ENCODE measurements at places on chromosomes 7 and 10.

- no peak for DNase-seq
These were observed 275.3 kb upstream of the MKLN1 start for GRCh38 chr7:131052285-131052904.

DNA sequence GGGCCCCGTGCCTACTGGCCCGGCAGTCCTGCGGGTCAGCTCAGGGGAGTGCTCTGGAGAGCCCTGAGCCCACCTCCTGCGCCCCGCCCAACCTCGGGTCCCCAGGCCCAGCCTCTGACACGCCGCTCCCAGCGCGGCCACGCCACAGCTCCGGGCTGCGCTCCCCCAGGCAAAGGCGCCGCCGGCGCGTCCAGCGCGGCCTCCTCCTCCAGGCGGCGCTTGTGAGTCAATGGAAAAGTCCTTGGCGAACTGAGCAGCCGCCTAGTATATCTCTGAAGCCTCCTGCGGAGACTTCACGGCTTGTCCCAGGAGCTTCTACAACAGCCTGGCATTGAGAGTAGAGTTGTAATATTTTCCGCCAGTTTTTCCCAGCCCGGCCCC is 29.5 kb upstream of the BMS1 start:
- DNase-seq, result peak; percentile 52

- DNase-seq, result peak; percentile 76
These were observed at the start of gene UBE2D4 for GRCh38 chr7:43925984-43926797. Gene UBE2D4 (plus strand): TSS chr7:43926436. CDS start chr7:43926533, 97 bp downstream.

- no peak for DNase-seq
These were observed 2.2 kb downstream of the SMC3 start for GRCh38 chr10:110569736-110570135.

DNA sequence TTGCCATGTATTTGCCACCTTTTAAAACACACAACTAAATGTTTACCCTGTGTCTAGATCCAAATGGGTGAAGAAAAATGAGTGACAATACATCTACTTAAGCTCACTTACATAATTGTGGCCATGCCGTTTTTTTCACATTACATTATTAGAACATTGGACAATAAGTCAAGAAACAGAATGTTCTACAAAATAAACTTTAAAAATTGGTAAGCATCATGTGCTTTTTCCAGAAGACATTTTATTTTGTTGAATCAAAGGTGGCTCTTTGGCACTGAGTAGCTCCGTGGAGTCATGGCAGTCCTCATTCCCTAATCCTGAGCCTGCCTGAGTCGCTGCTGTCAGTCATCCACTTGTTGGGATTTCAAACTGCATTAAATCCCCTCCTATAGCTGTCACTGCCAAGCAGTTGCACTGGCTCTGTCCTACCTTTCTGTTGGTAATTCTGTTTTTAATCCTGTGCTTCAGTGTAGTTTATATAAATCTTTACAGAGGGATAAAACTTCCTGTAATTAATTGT is 32.3 kb downstream of the CAV1 start:
- no peak for DNase-seq

GRCh38 chr10:127888521-127889312 is 4.0 kb downstream of the CLRN3 start:
- no peak for DNase-seq

DNA sequence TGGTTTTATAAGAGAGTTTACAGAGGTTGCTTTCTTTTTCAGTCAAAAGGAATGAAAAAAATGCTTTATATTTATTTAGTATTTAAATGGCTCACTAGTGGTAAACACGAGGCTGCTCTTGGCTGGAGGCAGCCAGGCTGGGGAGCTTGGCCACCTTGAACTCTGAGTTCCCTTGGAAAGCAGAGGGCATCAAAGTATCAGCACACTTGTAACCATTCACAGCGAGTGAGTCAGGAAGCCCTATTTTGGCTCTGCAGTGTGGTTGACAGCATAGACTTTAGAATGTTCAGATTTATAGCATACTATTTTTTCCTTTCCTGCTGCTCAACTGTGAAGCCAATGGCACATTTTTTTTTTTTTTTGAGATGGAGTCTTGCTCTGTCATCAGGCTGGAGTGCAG is 51.6 kb downstream of the CYCS start:
- DNase-seq, result no peak

DNA sequence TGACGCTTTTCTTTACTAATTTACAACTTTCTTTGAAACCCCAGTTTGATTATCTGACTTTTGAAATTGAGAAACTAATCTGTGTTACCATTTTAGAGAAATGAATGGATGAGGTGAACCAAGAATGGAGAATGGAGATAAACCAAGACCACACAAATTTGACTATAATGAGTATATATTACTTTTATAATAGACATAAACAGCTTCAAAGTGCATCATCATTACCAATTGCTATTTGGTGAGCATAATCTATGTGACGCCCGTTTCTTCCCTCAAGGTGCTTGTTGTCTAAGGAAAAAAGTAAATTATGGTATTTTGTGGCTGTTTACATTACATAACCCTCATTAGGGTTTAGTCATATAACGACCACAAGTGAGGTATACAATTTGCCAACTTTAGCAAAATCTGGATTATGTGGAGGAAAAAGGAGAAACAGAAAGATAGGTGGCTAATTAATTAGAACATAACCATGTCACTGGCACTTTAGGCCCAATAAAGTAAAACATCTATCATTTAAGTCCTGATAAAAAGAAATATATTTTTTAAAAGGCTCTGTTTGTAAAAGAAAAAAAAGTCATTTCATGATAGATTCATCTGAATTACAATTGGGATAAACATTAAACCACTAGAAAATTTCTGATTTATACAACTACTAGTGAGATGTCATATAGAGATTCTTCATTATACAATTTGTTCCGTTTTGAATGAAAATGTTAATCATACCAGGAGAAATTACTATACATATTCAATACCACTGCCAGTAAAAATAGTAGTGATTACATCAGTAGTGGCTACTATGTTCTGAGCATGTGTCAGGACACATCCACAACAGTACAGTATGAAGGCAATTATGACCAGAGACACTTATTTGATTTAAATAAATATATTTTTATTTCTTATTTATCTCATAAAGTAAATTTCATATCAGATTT is 118.2 kb upstream of the FAM133B start:
- DNase-seq, result no peak

- DNase-seq, result no peak
These were observed 498.2 kb downstream of the PHTF2 start for GRCh38 chr7:78296644-78297371.

DNA sequence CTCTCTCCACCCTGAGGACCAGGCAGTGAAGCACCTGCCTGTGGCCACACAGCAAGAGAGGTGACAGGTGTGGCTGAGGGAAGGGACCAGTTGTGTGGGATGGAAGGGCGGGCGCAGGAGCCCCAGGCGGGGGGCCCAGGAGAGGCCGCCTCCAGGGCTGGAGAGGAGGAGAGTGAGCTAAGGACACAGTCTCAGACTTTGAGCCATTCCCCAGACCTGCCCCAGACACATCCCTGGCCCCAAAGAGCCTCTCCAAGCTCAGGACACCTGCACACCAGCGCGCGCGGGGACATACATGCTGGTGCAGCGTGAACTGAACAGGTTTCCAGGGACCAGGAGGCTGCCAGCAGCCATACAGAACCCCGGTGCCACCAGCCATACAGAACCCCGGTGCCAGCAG is 237.3 kb downstream of the MAD1L1 start:
- DNase-seq, result no peak

- no peak for DNase-seq
These were observed 161.0 kb downstream of the SKIDA1 start for GRCh38 chr10:21364196-21365114.

- no peak for DNase-seq
These were observed 321.8 kb downstream of the TCERG1L start for GRCh38 chr10:130989670-130990232.

DNA sequence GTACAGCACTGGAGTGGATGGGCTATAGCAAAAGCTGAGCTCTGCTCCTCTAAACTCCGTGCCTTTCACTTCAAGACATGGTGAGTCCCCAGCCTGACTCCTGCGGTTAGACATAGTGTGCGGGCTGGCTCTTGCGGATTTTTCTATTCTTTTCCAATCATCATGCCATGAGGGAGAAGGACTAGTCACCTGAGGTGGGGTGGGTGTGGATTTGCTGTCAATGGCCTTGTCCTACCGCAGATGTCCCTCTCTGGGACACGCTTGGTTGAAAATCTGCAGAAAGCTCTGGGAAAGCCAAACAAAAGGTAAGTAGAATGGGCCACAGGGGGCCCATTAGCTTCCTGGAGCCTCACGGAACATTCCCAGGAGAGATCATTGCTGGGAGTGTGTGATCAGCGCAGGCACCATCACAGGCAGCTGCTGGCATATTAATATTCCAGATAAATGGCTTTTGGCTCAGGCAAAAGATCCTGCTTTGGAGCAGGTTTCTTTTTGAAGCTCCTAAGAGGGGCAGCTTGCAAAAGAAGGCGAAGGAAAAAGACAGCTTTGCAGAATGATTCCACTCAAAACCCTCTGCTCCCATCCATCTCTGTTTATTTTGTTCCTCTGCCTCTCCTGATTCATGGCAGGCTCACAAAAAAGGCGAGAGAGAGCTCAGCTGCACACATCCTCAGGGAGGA is 509.0 kb upstream of the ZMIZ1 start:
- no peak for DNase-seq

DNA sequence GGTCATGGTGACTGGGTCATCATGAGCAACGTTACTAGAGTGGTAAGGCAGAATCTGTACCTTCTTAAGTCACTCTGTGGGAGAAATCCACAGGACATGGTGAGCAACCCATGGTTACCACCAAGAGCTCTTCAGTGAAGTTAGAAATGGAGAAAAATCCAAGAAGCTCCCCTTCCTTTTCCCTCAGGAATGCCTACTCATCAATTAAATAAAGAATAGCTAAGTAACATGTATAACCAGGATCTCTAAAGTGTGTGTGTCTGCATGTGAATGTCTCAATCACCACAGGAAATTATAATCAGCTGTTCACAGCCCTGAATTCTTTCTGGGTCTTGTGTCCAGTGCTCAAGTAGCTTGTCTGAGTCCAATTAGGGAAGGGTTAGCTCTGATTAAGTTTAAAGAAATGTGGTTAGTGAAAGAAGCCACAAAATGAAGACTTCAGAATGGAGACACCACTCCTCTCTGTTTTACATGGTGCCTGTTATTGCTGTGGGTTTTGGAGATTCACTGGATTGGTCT is 73.2 kb downstream of the SEM1 start:
- no peak for DNase-seq

GRCh38 chr10:92001995-92002394 is 78.4 kb downstream of the BTAF1 start:
- DNase-seq, result no peak

- no peak for DNase-seq
These were observed 103.4 kb downstream of the SAMD9 start for GRCh38 chr7:93014410-93014809.

- DNase-seq, result no peak
These were observed 404.5 kb downstream of the PAXIP1 start for GRCh38 chr7:154598396-154598795.

DNA sequence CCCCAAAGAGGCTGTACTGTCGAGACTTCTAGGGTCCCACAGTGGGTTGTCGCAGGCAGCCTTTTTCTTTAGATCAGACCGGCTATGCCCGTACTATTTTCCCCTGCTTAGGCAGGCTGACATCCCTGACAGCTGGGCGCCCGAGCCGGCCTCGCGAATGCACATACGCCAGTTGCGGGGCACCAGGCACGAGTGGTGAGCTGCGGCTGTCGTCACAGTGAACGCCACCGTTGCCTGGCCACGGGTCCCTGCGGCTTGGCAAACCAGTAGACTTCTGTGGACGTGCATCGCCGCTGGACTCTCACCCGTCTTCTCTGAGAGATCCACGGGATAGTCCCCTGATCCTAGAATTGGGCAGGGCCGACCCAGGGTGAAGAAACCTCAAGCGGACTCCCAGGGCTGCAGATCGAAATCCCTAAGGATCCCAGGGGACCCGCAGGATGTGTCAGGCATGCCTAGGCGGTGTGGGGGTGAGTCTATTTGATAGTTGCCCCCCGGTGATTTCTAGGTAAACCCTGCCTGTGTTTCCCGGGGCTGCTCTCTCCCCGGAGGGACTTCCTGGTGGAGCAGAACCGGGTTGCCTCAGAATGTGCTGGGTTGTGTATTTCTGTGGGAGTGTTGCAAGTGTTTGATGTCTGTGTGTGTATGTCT is 33.0 kb upstream of the ZNF273 start:
- DNase-seq, result no peak

- no peak for DNase-seq
These were observed 690.8 kb upstream of the FZD8 start for GRCh38 chr10:36332926-36333325.

- no peak for DNase-seq
These were observed 68.9 kb upstream of the EXOC4 start for GRCh38 chr7:133183969-133184368.

GRCh38 chr10:69389827-69390490 is 26.8 kb downstream of the TACR2 start:
- DNase-seq, result no peak

DNA sequence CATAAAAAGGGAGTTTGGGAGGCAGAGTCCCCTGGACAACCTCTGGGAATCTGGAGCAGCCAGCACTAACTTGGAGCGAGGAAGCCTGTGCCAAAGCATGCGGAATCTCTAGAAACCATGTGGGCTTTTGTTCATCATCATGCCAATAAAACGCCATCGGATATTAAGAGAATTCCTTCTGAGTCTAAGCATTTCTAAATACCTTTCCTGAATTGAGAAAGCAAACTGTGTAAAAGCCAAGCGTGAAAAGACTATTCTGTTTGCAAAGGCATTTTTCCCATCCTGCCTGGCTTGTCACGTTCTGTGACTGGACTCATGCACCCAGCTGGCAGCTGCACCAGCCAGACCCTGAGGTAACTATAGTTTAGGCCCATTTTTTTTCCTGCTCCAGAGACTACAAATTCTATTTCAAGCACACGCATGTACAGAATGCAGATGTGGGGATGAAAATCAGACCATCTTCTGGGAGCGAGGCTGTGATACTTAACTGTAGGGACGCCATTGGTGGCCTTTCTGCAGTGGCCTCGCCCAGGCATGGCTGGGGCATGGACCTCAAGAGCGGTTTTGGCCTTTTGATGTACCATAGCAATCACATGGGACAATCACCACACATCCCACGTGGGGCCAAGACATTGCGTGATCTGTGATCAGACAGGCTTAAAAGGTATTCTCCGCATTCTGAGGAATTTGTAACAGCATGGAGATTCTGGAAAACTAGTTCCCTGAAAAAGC is 218.9 kb downstream of the KIAA1217 start:
- no peak for DNase-seq

GRCh38 chr10:127910464-127910770 is 3.5 kb downstream of the PTPRE start:
- DNase-seq, result no peak

DNA sequence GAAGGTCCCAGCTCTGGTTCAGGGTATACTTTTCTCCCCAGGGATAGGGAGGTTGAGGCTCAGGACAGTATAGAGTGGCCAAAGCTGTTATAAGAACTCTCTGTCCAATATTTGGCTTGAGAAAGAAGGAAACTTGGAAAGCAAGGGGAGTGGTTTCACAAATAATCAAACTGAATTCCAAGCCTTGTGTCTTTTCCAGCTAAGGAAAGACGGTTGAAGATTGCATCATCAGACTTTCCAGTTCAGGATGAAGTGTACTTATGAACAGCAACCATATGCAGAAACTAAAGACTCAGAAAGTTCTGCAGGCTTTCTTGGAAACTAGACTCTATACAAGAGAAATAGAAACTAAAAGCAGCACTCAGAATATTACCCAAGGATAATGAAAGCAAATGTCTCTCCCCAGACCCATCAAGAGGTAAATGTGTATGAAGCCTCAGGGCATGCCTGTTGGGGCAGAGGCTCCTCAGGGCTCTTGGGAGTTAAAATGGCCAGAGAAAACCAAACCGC is 46.4 kb downstream of the RAMP3 start:
- DNase-seq, result peak; percentile 68
